ENCODE measurements at places on chromosomes 2 and 18.

GRCh38 chr18:10401930-10402329 is 52.5 kb upstream of the APCDD1 start:
- DNase-seq = no peak

GRCh38 chr2:191486584-191487320 is 191.2 kb upstream of the NABP1 start:
- DNase-seq = peak; percentile 97

DNA sequence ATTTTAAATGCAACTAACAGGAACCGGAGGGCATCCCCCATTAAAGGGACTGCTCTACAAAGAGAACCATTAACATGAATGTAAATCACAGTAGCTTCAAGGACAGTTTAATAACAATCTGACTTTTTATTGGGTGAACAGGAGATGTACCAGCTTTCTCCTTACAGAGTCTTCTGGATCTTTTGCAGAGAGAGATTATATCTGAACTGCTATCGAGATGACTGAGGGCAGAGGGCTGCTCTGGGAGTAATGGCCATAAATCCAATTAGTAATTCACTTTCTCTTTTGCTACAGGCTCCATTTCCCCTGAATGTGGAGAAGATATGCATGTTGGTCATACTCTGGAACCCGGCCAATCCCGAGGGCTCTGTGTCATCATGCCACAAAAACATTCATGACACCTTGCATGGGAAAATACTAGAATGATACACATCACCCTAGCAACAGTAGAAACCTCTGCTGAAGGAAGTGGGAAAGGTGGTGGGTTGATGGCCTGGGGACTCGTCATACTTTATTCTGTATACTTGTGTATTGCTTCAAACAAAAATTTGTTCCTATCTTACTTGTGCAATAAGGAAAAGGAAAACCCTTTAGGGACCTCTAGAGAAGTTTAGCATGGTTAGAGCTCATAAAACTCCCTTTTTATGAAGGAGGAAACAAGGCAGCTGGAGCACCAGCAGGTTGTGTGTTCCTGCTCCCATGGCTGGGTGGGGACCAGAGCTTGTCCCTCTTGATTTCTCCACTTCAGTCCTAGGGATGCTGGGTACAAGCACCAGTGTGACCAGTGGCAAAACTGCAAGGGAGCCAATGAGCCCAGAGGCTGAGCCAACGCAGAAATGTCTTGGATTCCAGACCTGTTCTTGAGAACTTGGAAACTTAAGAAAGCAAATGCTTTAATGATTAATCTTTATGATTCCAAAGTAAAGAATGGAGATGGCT is 26.0 kb downstream of the CTAGE1 start:
- peak; percentile 72 for DNase-seq

- DNase-seq = no peak
Observed at GRCh38 chr2:12227941-12228608, 481.6 kb downstream of the LPIN1 start.

- no peak for DNase-seq
Observed at GRCh38 chr2:66324909-66325528, 109.9 kb upstream of the MEIS1 start.
